Kasumi-1 (cell line): ENCODE measurements at places on chromosomes 2 and 18.

- DNase-seq: no peak
Measured at GRCh38 chr18:13107074-13107473, 111.5 kb upstream of the LDLRAD4 start.

- DNase-seq: no peak
Measured at GRCh38 chr18:6156446-6156845, 258.3 kb downstream of the L3MBTL4 start.

- DNase-seq: no peak
Measured at GRCh38 chr2:8491296-8492027, 190.4 kb upstream of the ID2 start.

- no peak for DNase-seq
Measured at GRCh38 chr18:77103187-77103850, 29.3 kb downstream of the MBP start.

DNA sequence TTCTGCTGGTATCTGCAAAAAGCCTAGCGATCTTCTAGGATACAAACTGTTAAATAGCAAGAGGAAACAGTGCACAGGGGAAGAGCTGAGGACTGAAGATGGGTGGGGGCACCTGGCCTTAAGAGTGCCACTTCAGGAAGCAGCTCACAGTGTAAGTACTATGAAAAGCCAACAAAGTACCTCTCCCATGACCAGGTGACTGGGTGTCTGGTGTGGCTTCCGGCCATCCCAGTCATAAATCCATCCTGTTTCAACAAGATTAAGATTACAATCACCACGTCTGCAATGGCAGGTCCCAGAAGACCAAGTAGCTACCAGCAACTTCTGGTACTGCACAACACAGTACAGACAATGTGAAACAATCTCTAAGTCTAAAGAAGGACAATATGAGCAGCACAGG is 15.9 kb downstream of the ERFE start:
- no peak for DNase-seq

- no peak for DNase-seq
Measured at GRCh38 chr18:48817021-48817461, 133.7 kb downstream of the SMAD7 start.

GRCh38 chr18:5678779-5679406 is 135.1 kb upstream of the EPB41L3 start:
- DNase-seq: no peak

DNA sequence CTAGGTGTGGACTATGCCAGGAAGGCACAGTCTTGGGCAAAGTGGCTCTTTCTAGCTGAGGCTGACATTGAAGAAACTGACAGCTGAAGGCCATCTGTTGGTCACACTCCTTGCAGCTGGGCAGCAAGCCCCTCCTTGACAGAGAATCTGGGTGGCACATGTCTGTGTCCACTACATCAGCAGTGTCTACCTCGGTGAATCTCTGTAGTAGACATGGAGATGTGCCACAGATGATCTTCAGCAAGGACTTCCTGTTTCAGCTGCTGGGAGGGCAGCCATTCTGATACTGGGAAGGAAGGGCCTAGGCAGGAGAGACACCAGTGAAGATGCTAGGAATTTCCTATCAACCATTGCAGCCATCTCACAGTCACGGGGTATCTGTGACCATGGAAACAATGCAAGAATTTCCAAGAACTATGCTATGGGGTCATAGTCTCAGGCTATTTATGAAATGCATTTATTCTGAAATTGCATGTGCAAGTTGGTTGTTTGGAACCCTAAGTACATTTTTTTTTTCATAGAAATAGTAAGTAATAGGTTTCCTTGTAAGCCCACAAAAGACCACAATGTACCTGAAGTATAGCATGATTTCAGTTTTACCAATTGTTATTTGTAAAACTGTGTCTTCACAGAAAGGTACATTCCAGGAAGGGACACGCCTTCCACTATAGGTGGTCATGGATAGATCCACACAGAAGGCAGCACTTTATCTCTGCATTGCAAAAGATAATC is 63.8 kb upstream of the DARS1 start:
- DNase-seq: no peak

DNA sequence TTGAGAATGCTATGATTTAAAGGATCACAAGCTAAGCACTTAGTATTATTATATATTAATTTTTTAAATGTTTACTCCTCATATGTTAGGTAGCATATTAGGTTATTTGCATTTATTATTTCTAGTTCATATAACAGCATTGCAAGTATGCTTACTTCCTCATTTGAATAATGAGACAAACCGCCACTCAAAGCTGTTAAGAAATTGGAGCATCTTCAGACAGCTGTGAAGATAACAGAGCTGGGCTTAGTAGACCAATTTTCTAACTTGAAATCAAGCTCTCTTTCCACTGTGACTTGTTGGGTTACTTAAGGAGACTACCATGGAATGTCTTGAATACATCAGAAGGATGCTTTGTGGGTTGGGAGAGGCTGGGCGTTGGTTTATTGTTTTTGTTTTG is 139.3 kb downstream of the ASXL3 start:
- no peak for DNase-seq

GRCh38 chr2:30768708-30769480 is 38.4 kb downstream of the CAPN13 start:
- DNase-seq: no peak

DNA sequence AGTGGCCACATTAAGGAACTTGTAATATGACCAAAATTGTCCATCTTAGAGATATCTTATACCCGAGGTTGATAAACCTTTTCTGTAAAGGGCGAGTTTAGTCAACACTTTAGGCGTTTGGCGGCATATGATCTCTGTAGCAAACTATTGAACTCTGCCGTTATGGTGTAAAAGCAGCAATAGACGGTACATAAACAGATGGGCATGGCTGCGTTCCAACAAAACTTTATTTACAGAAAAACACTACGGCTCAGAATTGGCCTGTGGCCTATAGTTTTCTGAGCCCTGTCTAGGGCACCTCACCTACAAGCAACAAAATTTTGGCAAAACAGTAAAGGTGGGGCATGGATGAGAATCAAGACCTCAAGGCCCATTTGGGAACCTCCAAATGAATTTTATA is 121.9 kb upstream of the HAAO start:
- no peak for DNase-seq

DNA sequence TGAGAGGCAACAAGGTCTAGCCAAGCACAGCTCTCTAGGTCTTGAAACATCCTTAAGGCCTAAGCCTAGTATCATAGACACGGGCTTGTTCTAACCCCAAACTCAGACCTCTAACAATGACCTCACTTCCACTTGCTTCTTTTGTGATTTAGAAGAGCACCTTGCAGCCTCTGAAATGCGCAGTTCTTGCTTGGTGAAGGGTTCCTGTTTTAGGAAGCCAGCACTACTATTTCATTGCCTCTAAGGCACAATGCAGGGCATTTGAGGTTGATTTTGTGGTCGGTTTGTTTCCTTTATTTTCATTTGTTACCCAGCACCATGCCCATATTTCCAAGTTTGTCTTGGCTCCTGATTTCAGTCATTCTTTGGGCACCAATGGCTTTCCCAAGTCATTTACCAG is 117.0 kb upstream of the CYP1B1 start:
- peak; percentile 36 for DNase-seq

DNA sequence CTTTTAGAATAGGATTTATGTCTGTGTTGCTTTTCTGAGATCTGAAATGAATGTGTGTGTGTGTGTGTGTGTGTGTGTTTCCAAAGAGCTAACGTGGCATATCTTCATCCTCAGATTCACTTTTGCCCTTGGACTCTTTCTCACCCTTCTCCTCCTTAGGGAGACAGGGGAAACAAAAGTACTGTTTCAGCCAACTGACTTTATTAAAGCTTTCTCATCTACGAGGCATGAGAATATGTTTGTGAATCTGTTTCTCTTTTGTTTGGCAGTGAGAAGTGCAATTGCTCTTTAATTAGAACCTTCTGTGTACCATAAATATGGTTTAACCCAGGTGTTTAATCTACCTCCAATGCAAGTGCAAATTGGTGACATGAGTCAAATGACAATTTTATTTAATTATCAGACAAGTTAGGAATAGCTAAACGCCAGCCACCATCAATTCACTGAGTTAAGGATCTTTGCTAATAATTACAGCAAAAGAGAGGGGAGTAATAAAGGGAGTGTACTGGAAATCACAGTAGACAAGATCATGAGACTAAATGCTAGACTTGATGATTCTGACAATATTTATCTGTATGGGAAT is 186.4 kb upstream of the COL3A1 start:
- DNase-seq: no peak

- no peak for DNase-seq
Measured at GRCh38 chr18:26482569-26482968, 65.8 kb downstream of the KCTD1 start.

DNA sequence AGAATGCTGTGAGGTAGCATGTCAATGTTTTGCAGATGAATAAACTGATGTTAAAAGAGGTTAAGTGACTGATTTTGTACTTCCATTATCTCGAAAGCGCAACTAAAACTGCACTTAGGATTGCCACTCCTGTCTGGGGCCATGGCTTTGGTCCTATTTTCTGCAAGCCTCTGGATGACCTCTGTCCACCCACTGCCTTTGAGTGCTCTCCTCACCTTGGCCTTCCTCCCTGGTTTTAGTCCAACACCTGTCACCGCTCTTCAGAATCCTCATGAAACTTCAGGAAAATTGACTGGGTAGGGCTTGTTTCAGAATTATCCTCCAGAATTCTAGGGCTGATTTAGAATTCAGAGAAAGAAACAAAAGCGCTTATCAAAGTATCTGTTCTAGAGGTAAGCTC is 51.1 kb upstream of the HNMT start:
- DNase-seq: no peak

GRCh38 chr18:79396431-79397246 is 909 bp downstream of the NFATC1 start:
- no peak for DNase-seq

GRCh38 chr2:179745635-179746256 is 115.7 kb downstream of the ZNF385B start:
- DNase-seq: no peak

GRCh38 chr2:215171151-215171550 is 32.7 kb upstream of the ABCA12 start:
- DNase-seq: no peak

GRCh38 chr2:28758459-28758858 is 6.8 kb downstream of the PPP1CB start:
- no peak for DNase-seq

- no peak for DNase-seq
Measured at GRCh38 chr2:109376115-109376514, 237.7 kb downstream of the SEPTIN10 start.
